Transverse colon (tissue), 4 donors: ENCODE measurements at places on chromosomes 7 and 10.

- DNase-seq = no peak
- H3K36me3 ChIP-seq = no peaks in the 10 kb centered on the region
- no peaks in the 10 kb centered on the region for H3K4me1 ChIP-seq
These were observed 413.6 kb downstream of the PLXNA4 start for GRCh38 chr7:132162556-132163144.

- no peaks in the 10 kb centered on the region for H3K27me3 ChIP-seq
- no peaks in the 10 kb centered on the region for H3K4me1 ChIP-seq
- no peak overlapping the region for H3K27ac ChIP-seq
- no peak for DNase-seq
- no peaks in the 10 kb centered on the region for H3K36me3 ChIP-seq
- H3K4me3 ChIP-seq = no peak overlapping the region
These were observed 40.9 kb downstream of the FRMPD2 start for GRCh38 chr10:48233559-48234005.

- H3K36me3 ChIP-seq = no peaks in the 10 kb centered on the region
- peak; percentile 48 for DNase-seq
- H3K4me1 ChIP-seq = peaks cover 9% of the 10 kb centered on the region
- no peak overlapping the region for H3K4me3 ChIP-seq
These were observed 5.7 kb downstream of the UPK3B start for GRCh38 chr7:76515999-76516443.

GRCh38 chr10:123642697-123643096 lies 23.5 kb upstream of the GPR26 start:
- peak; percentile 10 for DNase-seq
- H3K36me3 ChIP-seq = no peaks in the 10 kb centered on the region
- H3K27ac ChIP-seq = no peak overlapping the region
- no peaks in the 10 kb centered on the region for H3K27me3 ChIP-seq

GRCh38 chr7:17234030-17234397 lies 64.4 kb upstream of the AHR start:
- H3K27me3 ChIP-seq = no peaks in the 10 kb centered on the region
- H3K36me3 ChIP-seq = no peaks in the 10 kb centered on the region
- no peak for DNase-seq
- no peaks in the 10 kb centered on the region for H3K4me1 ChIP-seq

GRCh38 chr7:124155432-124156022 lies 122.7 kb upstream of the TMEM229A start:
- no peak overlapping the region for H3K27ac ChIP-seq
- H3K4me3 ChIP-seq = no peak overlapping the region
- H3K27me3 ChIP-seq = no peaks in the 10 kb centered on the region
- no peaks in the 10 kb centered on the region for H3K4me1 ChIP-seq
- DNase-seq = no peak
- H3K36me3 ChIP-seq = no peaks in the 10 kb centered on the region

- peaks cover 27% of the 10 kb centered on the region for H3K4me1 ChIP-seq
- no peak for DNase-seq
- peak overlapping the region; percentile 9 for H3K27ac ChIP-seq
- no peaks in the 10 kb centered on the region for H3K27me3 ChIP-seq
- no peaks in the 10 kb centered on the region for H3K36me3 ChIP-seq
These were observed 4.7 kb downstream of the TMEM120A start for GRCh38 chr7:75989500-75990388.

GRCh38 chr7:71019706-71020105 lies 112.2 kb upstream of the GALNT17 start:
- H3K36me3 ChIP-seq = no peaks in the 10 kb centered on the region
- H3K4me3 ChIP-seq = no peak overlapping the region
- DNase-seq = no peak
- H3K27ac ChIP-seq = no peak overlapping the region
- H3K27me3 ChIP-seq = no peaks in the 10 kb centered on the region

- no peak overlapping the region for H3K27ac ChIP-seq
- H3K4me1 ChIP-seq = peaks cover 15% of the 10 kb centered on the region
- H3K36me3 ChIP-seq = no peaks in the 10 kb centered on the region
- DNase-seq = no peak
- no peaks in the 10 kb centered on the region for H3K27me3 ChIP-seq
These were observed 27.6 kb downstream of the AMZ1 start for GRCh38 chr7:2715341-2716231.

DNA sequence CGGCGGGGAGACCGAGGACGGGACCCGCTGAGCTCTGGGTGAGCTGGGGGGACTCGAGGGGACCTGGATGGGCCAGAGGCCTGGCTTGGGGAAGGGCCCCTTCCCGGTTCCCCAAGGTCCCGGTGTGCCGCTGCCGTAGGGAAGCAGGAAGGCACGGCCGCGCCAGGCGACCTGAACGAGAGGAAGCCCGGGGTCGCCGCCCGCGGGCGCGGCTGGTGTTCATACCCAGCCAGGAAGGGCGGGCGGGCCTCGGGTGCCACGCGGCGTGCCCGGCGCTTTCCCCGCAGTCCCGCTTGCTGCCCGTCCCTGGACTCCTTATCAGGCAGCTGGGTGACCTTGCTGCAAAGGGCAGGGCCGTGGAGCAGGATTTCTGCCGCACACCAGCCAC lies 38.0 kb downstream of the ZNF777 start:
- peak; percentile 37 for DNase-seq
- H3K4me3 ChIP-seq = peak overlapping the region; percentile 52
- H3K36me3 ChIP-seq = no peaks in the 10 kb centered on the region
- peak overlapping the region; percentile 62 for H3K27ac ChIP-seq
- H3K27me3 ChIP-seq = no peaks in the 10 kb centered on the region

GRCh38 chr7:2159176-2159520 lies 73.6 kb downstream of the MAD1L1 start:
- no peak overlapping the region for H3K27ac ChIP-seq
- DNase-seq = no peak
- H3K4me1 ChIP-seq = peaks cover 28% of the 10 kb centered on the region
- no peaks in the 10 kb centered on the region for H3K36me3 ChIP-seq

- no peak overlapping the region for H3K27ac ChIP-seq
- no peaks in the 10 kb centered on the region for H3K36me3 ChIP-seq
- no peaks in the 10 kb centered on the region for H3K27me3 ChIP-seq
- DNase-seq = no peak
These were observed 312.6 kb downstream of the PLXDC2 start for GRCh38 chr10:20128811-20129210.

DNA sequence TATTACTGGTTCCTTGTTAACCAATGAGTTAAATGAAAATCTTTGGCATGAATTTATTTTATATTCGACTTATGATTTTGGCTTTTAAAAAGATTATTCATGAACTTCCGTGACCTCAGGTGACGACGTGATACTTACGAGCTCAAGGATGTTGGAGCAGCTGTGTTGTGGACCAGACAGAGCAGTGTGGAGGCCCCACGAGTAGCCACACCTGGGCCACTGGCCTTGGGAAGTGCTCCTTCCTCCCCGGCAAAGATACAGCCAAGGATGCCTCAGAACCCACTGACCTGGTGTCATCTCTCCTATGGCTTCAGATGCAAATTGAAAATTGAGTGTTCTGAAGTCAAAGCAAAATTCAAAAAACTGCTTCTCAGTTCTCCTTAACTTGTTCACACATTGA lies 147.5 kb upstream of the PPP2R2D start:
- no peak for DNase-seq
- no peak overlapping the region for H3K27ac ChIP-seq
- H3K36me3 ChIP-seq = no peaks in the 10 kb centered on the region

- no peak for DNase-seq
- no peak overlapping the region for H3K4me3 ChIP-seq
- H3K27me3 ChIP-seq = no peaks in the 10 kb centered on the region
- no peak overlapping the region for H3K27ac ChIP-seq
- no peaks in the 10 kb centered on the region for H3K4me1 ChIP-seq
These were observed 11.4 kb downstream of the RABGEF1 start for GRCh38 chr7:66751945-66752344.

GRCh38 chr7:138608275-138608674 lies 92.9 kb downstream of the SVOPL start:
- no peak overlapping the region for H3K27ac ChIP-seq
- no peaks in the 10 kb centered on the region for H3K36me3 ChIP-seq
- H3K4me1 ChIP-seq = no peaks in the 10 kb centered on the region
- DNase-seq = no peak
- H3K27me3 ChIP-seq = no peaks in the 10 kb centered on the region

GRCh38 chr10:107085665-107086525 lies 78.6 kb downstream of the SORCS1 start:
- DNase-seq = no peak
- no peak overlapping the region for H3K27ac ChIP-seq
- no peaks in the 10 kb centered on the region for H3K27me3 ChIP-seq
- no peak overlapping the region for H3K4me3 ChIP-seq

DNA sequence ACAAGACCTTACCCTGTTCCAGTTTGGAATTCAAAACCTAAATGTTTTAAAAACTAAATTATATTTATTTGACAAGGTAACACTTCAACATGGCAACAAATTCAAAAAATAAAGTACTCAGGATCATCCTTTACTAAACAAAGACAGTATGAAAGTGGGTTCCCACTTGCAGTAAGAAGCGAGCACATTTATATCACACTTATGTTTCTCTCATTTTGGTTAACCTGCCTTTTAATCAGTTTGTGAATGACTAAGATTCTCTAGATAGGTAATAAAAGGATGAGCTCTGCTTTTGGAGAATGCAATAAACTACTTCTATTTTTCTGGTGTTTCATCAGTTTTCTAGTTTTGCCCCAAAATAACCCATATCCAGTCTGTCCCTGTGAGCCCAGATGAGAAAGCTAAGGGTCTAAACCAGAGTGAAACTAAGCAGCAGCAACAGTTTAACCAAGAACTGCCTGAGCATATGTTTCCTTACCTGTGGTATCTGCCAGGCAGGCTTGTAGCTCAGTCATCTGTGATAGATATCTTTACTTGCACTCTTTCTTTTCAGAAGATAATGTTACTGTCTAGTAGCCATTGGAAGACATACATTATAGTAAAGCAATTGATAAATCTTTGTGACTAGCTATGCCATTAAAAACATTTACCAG lies 64.1 kb downstream of the ABLIM1 start:
- no peaks in the 10 kb centered on the region for H3K36me3 ChIP-seq
- no peak overlapping the region for H3K27ac ChIP-seq
- H3K27me3 ChIP-seq = no peaks in the 10 kb centered on the region
- no peak for DNase-seq

- no peak overlapping the region for H3K27ac ChIP-seq
- no peak overlapping the region for H3K4me3 ChIP-seq
- peaks cover 7% of the 10 kb centered on the region for H3K4me1 ChIP-seq
- DNase-seq = peak; percentile 77
- H3K36me3 ChIP-seq = no peaks in the 10 kb centered on the region
- H3K27me3 ChIP-seq = peaks cover 31% of the 10 kb centered on the region
These were observed 4.5 kb upstream of the PLXNA4 start for GRCh38 chr7:132580717-132581285.

DNA sequence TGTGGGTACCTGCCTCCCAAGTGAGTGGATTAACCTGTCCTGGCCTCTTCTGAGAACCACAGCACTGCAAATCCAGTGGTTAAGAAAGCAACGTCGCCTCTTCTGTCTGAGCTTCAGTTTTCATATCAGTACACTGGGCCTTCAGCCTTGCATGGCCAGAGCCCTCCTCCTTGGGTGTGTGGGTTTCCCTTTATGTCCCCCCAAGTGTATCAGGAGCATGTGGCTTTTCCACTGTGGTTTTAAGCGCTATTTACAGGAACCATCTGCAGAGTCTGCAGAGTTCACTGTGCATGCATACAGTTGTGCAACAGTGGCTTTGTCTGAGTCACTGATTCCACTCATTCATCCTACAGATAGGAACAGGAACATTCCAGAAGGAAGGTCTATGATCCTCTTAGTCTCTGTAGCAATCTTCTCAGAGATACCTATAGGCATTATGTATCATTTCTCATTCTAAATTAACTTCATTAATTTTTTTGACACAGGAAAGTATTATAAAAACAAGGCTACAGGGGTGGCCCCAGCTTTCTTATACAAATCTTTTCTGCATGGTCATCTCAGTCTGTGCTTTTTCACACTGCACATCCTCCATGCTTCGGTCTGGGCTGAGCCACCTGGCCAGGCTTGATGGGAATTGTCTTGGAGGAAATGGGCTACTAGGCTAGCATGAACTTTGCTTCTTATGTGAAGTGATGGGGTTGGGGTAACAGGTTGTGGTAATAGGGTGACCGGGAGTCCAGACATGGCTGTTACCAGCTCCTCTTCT lies 17.1 kb downstream of the MBL2 start:
- no peaks in the 10 kb centered on the region for H3K4me1 ChIP-seq
- DNase-seq = peak; percentile 7
- no peaks in the 10 kb centered on the region for H3K27me3 ChIP-seq
- no peak overlapping the region for H3K4me3 ChIP-seq
- no peak overlapping the region for H3K27ac ChIP-seq

- H3K36me3 ChIP-seq = no peaks in the 10 kb centered on the region
- no peak for DNase-seq
- H3K27ac ChIP-seq = peak overlapping the region; percentile 99
These were observed 2.5 kb upstream of the TNRC18 start for GRCh38 chr7:5426226-5426475.

GRCh38 chr7:158067219-158067930 lies 520.2 kb downstream of the PTPRN2 start:
- no peaks in the 10 kb centered on the region for H3K4me1 ChIP-seq
- H3K27me3 ChIP-seq = no peaks in the 10 kb centered on the region
- H3K27ac ChIP-seq = no peak overlapping the region
- no peak for DNase-seq

DNA sequence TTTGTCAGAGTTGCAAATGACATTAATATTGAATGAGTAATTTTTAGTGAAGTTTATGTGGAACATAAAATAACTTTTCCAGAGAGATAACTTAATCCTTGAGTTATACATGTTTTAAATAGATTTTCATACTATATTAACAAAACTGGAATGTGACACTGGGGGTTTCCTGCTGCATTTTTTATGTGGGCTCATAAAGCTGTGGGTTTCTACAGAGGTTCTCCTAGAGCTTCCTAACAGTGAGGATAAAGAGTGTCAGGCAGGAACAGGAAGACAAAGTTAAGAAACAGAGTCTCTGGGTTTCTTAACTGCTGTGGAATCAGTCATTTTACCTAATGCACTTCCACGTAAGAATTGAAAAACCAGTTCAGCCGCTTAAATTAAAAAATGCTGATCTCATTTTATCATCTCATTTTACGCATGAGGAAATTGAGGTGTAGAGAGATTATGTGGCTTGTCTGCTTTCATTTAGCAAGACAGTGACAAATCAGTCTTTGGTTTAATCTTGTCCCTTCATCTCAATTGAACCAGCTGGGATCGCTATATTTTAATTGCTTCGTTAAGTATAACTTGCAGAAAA lies 5.0 kb downstream of the CD36 start:
- no peak for DNase-seq
- no peaks in the 10 kb centered on the region for H3K27me3 ChIP-seq
- no peaks in the 10 kb centered on the region for H3K36me3 ChIP-seq

DNA sequence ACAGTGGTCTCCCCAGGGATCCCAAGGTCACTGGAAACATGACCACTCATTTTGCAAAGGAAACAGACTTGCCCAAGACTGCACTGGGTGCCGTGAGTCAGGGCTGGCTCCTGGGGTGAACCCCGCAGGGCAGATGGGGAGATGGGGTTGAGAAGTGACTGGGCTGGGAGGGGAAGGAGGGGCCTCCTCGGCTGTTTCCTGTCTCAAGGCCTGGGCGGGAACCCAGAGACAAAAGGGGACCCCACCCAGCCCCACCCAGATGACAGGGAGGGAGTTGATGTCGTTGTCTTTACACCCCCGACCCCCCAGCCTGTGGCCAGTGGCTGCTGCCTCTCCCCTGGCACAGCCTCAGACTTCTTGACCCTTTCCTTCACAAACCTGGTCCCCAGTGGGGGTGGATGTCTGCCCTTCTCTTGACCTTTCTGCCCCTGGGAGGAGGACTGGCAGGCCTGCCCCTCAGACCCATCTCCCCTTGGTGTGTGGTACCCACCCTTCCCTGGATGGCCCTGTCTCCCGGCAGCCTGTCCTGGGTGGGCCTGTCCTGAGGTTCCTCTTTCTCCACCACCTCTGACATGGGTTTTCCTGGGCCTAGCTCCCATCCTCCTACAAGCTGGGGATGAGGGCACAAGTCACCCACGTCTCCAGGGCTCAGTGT lies 1.4 kb downstream of the MYO1G start:
- H3K4me1 ChIP-seq = peaks cover 7% of the 10 kb centered on the region
- no peaks in the 10 kb centered on the region for H3K36me3 ChIP-seq
